ENCODE measurements at places on chromosomes 1 and 21.

DNA sequence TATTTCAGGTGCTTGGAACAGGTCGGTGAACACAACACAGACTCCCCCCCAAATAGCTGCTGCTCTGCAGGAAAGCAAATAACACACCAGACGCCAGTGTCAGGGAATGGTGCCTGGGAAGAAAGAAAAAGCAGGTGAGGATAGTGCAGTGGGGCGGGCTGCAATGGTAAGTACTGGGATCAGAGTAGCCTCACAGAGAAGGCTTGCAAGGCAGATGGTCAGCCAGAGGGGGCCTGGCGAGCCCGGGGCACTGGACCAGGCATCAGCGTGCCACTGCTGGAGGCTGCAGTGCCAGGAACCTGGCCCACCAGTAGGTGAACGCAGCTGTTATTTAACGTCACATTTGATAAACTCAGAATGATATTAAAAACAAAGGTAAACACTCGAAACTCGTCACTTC lies 60.0 kb downstream of the POFUT2 start:
- no peak for DNase-seq

GRCh38 chr1:192225266-192225665 lies 67.0 kb downstream of the RGS18 start:
- no peak for DNase-seq

DNA sequence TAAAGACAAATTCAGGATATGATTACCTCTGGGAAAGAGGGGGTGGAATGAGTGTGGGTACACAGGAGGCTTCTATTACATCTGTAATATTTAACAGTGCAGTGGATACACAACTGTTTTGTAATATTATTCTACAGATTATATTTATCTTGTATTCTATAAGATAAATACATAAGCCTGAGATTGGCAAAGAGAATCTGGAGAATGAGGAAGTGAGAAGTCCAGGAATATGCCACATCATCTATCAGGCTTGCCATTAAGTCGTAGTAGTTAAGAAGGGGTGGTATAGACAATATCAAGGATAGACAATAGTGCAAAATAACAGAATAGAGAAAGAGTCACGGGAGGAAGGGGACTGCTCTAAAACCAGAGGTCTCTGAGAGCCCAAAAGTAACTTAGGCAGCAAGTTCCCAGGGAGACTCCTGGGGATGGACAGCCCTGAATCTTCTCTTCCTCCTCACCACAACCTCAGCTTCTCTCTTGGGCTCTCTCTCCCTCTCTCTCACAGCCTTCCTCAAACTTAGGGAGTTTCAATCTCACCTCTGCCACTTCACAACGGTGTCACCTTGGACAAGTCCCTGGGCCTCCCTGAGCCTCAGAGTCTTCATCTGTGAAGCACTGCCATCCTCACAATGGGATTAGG lies 14.0 kb upstream of the PTAFR start:
- no peak for DNase-seq

DNA sequence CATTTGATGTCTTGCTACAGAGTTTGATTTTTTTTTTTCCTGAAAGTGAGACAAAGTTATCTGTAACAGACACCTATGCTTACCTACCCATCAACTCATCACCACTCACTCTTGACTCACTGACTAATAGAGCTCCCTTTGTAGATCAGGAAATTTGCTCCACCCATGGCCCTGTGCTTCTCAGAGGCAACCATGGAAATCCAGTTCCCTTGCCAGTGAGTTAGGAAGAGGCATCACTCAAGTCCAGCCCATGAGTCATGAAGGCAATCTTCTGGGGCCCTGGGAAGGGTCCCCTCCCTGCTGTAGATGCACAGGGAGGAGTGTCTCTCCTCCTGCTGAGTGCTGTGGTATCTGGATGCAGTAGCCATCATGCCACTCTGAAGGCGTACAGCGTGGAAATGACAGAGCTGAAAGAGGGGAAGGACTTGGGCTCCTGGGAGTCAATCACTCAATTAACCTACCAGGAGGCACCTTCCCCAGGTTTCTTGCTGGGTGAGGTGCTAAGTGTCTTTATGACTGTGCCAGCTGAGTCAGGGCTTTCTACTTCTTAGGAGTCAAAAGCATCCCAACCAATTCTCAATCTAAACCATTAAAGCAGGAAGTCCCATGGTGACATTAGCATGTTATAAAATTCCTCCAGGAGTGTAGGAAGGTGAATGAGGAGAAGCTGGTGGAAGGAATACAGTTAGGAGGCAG lies 56.1 kb downstream of the DNTTIP2 start:
- no peak for DNase-seq

DNA sequence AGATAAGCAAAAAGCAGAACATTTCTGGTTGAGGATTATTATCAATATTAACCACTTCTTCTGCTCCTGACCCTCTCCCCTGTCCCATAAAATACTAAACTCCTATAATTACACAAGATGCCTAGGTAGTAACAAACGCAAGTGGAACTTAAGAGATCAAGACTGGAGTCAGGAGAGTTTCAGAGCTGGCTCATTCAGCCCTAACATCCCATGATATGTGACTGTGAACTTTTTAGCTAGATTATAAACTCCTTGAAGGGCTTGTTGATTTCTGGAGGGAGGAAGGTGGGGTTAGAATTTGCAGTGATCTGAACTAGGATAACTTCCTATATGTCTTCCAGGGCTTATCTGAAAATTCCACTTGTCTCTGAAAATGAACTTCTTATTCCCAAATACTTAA lies 130.6 kb downstream of the TGFB2 start:
- DNase-seq = no peak

- DNase-seq = no peak
These were observed 31.5 kb downstream of the TRAPPC10 start for GRCh38 chr21:44043613-44044012.

GRCh38 chr1:201946224-201946908 lies at the start of gene LMOD1:
Gene LMOD1 (minus strand): TSS chr1:201946548. CDS start chr1:201946340, 208 bp downstream.
- peak; percentile 72 for DNase-seq

GRCh38 chr1:169608226-169608625 lies 21.7 kb downstream of the SELP start:
- no peak for DNase-seq

DNA sequence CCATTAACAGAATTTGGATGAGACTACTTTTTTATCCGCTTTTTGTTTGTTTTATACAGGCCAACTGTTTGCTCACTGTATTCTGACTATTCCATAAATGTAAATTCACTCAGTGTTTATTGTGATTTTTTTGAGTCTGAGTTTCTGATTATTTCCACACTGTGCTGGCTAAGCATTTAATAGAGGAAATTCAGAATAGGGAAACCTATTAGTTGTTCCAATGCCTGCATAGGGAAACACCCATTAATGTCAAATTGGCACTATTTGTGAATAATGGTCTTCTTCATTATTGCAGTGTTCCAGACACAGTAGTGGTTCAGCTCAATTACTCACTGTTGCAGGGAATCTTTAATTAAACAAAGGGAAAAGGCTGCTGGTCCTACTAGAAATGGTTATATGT lies 174.7 kb upstream of the SGIP1 start:
- DNase-seq = no peak

- DNase-seq = no peak
These were observed 18.9 kb downstream of the SLC16A1 start for GRCh38 chr1:112937070-112937469.

GRCh38 chr1:54118704-54119103 lies 34.1 kb downstream of the CDCP2 start:
- no peak for DNase-seq

- DNase-seq = no peak
These were observed 67.0 kb downstream of the ERO1B start for GRCh38 chr1:236214761-236215160.

DNA sequence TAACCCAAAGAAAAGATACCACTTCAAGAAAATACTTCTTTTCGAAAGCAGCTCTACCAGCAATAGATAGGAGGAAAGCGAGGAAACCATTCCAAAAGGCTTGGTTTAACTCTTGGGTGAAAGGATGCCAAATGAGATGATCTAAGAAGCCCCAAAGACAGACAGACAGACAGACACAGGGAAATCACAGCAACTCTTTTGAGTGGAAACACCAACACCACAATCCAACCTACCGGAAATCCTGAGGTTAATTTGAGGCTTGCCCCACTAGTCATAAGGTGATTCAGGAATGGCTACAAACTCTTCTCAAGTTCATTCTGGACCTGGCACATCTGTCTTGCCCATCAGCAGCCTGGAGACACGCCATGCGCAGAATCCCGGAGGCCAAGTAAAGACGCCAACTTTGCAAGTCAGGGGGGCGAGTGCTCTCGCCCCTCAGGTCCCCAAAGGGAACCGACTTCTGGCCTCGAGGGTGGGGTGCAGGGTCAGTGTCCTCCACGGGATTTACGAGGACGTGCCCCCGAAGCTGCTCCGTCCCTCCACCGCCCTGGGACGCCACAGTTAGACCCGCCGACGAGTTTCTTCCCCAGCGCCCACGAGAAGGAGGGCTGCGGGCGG lies 778 bp downstream of the EVI5 start:
- peak; percentile 19 for DNase-seq

DNA sequence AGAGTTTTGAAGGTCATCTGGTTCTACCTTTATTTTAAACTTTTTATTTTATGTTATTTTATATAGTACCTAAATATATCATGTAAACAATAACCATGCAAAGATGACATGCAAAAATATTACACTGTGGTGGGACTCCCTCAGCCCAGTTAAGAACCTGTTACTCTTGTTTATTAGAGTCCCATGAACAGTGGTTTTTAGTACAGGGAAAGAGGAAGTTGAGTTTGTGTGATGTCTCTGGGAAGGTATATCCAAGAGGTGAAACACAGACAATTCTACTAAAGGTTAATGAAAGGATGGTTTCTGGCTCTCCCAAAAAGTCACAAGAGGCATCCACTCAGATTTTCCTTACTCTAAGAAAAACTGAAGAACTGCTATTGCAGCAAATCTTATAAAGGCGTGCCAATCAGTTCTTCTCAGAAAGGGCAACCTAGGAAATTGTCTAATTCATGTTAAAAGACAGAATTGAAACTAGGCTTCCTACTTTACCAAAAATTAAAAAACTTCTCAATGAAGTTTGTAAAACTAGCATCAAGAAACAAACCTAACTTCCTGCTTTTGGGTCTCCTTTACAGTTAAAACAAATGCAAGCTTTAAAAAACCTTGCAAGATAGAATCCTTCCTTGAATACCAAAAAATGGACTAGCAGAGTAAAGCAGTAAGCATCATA lies 19.9 kb downstream of the GFI1 start:
- DNase-seq = no peak

GRCh38 chr1:219296430-219297355 lies 123.0 kb downstream of the LYPLAL1 start:
- no peak for DNase-seq

- no peak for DNase-seq
These were observed 2.2 kb downstream of the TENT5B start for GRCh38 chr1:27010226-27010994.

DNA sequence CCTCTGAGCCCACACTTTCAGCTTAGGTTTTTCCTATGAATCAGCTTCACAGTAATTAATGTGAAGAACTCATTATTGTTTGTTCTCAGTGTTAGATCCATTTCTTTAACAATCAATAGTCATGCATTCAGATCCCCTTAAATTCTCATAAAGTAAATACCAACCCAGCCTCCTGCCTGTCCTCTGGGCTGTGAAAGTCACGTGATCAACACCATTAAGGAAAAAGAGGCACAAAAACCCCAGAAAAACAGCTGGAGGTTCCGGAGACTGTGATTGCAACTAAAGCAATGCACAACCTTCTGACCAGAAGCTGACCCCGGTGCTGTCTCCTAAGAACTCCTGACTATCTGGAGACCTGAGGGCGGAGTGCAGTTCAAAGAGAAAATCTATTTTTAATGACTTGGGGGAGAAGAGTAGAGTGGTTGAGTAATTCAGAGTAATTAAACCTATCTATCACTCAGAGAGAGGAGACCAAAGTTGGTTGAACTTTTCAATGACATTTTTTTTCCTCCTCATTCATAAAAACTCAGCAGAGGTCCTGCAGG lies 132.5 kb downstream of the PLXNA2 start:
- no peak for DNase-seq

GRCh38 chr1:183022202-183023145 lies 746 bp upstream of the LAMC1 start:
- DNase-seq = peak; percentile 40

GRCh38 chr21:39373634-39374033 lies 24.7 kb upstream of the HMGN1 start:
- DNase-seq = peak; percentile 23
